NCI-H1436 (cell line): ENCODE measurements at places on chromosomes 2 and 18.

DNA sequence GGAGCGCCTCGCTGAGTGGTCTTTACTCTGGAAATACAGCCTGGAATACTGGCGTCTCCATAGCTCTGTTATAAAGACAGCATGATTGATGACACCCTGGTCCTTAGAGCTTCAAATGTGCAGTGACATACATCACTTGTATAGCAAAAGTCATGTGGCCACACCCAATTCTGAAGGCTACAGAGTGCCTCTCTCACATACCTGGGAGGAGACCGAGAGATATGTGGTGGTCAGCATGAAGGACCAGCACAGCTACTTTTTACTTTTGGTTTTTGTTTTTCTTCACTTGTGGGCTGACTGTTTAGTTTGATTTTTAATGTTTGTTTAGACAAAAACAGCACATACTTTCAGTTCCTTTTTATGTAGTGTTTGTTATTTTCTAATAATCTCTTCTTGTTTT, 938.5 kb upstream of the SOX11 start:
- no peak for DNase-seq

DNA sequence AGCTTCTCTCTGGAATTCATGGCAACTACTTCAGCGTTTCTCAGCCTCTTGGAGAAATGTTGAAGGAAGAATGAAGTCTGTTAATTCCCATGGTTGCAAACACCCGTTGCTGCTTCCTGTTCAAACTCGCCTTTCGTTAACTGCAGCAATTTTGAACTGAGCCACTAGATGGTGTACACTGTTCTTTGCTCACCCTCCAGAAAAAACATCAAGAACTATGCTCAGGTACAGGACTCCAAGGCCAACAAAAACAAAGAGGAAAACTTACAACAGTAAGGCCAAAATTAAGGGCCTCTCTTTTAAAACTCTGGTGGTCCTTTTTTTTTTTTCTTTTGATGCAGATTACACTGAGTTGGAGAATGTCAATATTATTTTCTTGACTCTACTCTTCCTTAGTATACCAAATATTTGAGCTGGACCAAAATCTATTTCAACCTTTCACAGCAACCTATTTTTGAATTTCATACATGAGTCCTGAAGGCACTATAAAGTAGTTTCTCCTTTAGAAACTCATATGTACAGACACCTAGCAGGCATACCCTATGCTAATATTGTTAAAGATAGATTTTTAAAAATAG, 58.2 kb downstream of the KLHL14 start:
- peak; percentile 67 for DNase-seq

GRCh38 chr2:72894514-72894913, 7.3 kb downstream of the SPR start:
- no peak for DNase-seq

DNA sequence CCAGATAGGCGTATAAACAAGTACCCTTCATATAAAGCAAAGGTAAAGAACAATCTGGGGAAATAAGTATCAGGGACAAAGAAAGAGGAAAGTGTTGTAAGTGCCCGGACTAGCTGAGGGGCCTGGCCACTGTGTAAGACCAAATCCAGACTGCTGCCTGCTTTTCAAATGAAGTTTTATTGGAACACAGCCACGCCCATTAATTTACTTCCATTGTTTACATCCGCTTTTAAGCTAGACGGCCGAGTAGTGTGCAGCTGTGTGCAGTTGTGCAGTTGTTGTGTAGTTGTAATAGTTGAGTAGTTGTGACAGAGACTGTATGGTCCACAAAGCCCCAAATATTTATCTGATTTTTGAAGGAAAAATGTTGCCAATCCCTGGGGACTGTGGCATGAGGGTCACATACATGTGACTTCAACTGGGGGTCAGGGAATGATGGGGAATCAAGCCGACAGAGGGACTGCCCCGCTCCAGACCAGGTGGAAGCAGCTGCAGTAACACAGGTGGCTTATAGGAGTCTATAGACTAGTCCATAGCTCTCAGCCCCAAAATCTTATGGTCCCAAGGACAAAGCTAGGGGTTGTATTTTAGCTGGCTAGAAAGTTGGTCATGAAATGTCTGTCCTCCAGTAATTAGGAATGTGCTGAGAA, 30.0 kb downstream of the FHL2 start:
- DNase-seq: no peak

DNA sequence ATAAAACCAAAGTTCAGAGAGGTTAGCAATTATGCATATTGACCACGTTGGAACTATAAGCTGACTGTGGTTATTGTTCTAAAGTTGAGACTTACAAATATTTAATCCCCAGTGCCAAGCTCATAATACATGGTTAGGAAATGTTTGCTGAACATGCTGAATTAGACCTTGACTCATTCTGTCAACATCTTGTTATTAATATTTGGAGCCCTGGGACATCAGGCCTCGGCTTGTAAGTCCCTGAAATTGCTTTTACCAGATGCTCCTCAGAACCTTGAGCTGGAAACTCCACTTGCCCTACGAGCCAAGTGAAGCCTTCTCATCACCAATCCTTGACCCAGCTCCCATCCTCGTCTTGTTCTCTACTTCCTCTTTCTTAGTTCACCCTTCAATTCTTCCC, 21.2 kb downstream of the DYNAP start:
- no peak for DNase-seq

- peak; percentile 41 for DNase-seq
Observed at GRCh38 chr2:181742922-181743722, 62.8 kb upstream of the NEUROD1 start.

DNA sequence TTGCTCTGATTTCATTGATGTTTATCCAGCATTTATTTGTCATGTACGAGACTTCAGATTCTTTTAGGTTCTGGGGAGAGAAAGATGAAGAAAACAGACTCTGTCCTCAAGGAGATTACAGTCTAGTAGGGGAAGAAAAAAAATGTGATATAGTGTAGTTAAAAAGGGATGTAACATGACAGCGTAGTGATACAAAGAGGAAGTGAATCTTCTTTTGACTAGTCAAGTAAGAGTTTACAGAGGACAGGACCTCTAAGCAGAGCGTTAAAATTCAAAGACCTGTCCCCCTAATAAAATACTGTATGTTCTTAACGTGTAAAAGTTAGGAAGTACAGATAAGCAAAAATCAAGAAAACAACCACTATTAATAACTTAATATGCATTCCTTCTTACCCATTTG, 47.7 kb downstream of the NCOA1 start:
- no peak for DNase-seq

DNA sequence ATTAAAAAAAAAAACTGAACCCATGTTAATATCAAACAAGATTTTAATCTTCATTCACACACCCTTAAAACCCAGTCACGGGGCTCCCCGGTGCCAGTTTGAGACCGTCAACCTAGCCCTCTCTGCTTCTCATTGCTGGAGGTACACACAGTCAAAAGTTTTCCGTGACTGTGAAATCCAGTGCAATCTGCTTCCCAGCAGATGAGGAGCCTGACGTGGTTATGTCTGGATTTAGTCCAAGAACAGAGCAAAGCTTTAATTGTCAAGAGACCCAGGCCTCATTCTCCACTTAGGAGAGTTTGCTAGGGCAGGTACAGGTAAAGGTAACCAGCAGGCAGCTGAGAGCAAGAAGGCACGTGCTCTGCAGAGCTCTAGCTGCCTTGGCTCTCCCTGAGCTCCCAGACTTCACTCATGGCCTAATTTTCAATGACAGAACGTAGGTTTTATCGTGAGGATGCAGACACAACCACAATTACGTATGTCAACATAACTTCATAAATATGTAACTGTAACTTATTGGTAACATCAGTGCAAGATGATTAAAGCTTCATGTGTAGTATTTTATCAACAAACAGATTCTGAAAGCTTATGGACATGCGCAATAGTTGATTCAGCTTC, 56.3 kb downstream of the SLC16A14 start:
- DNase-seq: no peak

DNA sequence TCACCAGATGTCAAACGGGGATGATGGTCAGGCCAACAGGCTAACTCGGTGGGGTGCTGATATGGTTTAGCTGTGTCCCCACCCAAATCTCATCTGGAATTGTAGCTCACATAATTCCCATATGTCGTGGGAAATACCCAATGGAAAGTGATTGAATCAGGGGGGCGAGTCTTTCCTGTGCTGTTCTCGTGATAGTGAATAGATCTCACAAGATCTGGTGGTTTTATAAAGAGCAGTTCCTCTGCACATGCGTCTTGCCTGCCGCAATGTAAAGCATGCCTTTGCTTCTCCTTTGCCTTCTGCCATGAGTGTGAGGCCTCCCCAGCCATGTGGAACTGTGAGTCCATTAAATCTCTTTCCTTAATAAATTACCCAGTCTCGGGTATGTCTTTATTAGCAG, 74.4 kb upstream of the YWHAQ start:
- no peak for DNase-seq

DNA sequence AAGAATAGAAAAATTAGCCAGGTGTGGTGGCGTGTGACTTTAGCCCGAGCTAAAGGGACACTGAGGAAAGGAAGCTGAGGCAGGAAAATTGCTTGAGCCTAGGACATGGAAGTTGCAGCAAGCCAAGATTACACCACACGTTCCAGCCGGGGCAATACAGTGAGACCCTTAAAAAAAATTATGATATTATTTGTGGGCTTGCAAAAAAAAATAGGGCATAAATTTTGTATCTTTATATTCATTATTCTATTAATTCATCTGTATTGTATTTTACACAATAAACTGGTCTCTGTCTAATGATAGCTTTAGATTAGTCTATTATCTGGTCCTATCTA, 18.1 kb downstream of the ORC2 start:
- no peak for DNase-seq

DNA sequence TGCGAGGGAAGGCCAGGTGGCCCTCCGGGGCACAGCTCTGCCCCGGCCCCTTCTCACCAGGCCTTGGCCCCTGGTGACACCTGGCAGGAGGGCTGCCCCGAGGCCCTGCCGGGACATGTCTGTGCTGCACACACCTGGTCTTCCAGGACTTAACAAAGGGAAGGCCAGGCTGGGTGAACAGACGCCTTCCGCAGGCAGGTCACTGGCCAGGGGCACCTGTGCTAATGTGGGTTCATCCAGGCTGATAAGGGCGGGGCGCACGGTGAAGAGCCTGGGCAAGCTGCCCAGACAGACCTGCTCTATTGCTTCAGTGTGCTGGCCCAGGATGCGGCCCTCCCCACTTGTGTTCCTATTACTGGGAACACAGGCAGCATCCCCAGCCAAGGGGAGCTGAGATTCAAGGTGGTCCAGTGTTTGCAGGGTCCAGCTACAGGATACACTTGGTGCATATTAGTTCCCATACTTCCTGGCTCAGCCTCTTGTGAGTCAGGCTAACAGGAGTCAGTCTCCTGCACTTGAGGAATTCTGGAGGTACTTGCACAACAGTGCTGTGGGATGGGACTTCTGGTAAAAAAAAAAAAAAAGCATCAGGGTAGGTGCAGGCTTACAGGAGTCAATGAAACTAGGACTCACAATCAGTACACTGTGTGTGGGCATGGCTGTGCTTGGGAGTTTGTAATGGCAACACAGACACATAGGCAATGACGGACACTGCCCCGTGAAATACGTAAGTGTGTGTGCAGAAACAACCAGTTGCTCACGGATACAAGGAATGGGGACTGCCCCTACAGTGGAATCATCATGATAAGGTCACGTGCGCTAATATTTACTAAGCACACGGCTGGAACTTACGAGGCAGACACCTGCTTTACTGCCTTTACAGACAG, 261.4 kb downstream of the TWIST2 start:
- DNase-seq: no peak

- DNase-seq: no peak
Observed at GRCh38 chr2:64866797-64867196, 122.4 kb upstream of the SLC1A4 start.

- DNase-seq: no peak
Observed at GRCh38 chr18:12296457-12296856, 11.6 kb upstream of the TUBB6 start.

- DNase-seq: no peak
Observed at GRCh38 chr2:72851333-72851732, 25.5 kb upstream of the EXOC6B start.

GRCh38 chr18:74114116-74114515, 33.5 kb downstream of the FBXO15 start:
- no peak for DNase-seq

DNA sequence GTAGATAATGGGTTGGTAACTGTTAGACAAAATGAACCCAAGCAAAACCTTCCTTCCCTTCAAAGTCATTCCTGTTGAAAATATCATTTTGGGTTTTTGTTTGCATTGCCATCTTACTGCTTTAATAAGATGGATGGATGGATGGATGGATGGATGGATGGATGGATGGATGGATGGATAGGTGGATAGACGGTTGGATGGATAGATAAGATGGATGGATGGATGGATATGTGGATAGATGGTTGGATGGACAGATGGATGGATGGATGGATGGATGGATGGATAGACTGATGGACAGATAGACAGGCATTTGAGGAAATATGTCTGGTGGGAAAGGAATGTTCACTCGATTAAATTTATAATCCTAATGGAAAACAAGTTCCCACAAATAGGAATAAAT, 133.2 kb downstream of the COL4A4 start:
- no peak for DNase-seq

GRCh38 chr2:234708091-234708683, 211.3 kb upstream of the ARL4C start:
- no peak for DNase-seq

DNA sequence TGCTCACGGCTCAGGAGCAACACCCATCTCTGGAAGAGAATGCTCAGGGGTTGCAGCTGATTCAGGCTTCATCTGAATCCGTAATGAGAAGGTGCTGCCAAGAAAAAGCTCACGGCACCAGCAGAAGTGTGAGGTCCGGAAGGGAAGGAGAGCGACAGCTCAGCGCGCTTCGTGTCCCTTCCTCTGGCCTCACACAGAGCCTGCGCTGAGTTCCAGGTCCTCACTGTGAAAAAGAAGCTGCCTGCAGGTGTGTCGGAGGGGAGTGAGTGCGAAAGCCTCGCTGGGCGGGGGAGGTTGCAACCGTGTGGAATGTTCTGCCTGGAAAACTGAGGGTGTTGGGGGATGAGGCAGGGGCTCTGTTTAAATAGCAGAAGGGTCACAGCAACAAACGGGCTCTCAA, 76.2 kb upstream of the TWIST2 start:
- no peak for DNase-seq

DNA sequence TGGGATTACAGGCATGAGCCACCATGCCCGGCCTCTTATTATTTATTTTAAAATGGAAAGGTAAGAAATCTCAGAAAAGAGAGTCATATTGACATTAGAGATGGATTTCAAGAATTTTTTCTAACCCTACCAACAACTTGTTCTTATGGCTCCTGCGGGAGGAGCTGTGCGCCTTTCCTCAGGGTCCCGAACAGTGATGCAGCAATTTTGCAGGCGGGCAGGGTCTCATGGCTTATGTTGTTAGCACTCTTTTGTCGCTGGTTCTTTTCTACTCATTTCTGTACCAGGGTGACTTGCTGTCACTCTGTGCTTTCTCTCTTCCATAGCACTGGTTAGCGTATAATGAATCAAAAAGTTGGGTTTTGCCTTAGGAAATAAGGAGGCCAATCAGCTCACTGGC, 148.8 kb upstream of the DLGAP1 start:
- no peak for DNase-seq

- DNase-seq: no peak
Observed at GRCh38 chr2:158214431-158214830, 112.8 kb downstream of the UPP2 start.

DNA sequence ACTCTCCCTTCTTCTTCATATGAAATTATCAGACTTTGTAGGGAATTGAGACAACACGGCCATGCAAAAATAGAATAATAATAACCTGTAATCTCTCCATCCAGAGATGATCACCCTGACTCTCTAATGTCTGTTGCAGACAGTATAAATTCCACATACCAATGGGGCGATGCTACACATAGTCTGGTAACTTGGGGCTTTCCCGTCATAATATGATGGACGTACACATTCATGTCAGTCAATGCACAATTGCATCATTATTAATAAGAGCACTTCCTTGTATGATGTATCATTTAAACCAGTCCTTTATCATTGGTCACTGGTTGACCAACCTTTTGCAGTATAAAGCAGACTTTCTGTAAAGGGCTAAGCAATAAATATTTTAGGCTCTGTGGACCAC, 39.5 kb upstream of the SCLY start:
- DNase-seq: no peak
